Activated T-helper 1 cell treated with anti-CD3 and anti-CD28 coated beads, Interleukin-12 subunit alpha, Interleukin-12 subunit beta, Interleukin-2, Interleukin-4 antibody, amounts not matched to agents 30 ng/mL and 10 ng/mL and 1 ng/mL, durations not matched to agents 14 hours and 24 hours and 36 hours (primary cell): ENCODE measurements at places on chromosomes 2 and 18. TPM values are rescaled to one million over a fixed set of nuclear protein-coding genes. Genes with fewer than 3 reads are reported as not detected.

Gene DUSP2
- total RNA-seq: 494 and 500 TPM in 2 replicates

Gene DNAH6
- 0.12 and 0.16 TPM in 2 replicates for total RNA-seq

- H3K4me3 ChIP-seq: no peak overlapping the region
- H3K36me3 ChIP-seq: peaks cover 4% of the 10 kb centered on the region
- no peak overlapping the region for H3K27ac ChIP-seq
- H3K27me3 ChIP-seq: no peaks in the 10 kb centered on the region
- no peak for DNase-seq
- peaks cover 61% of the 10 kb centered on the region for H3K4me1 ChIP-seq
Measured at GRCh38 chr2:237894986-237895543, 35.6 kb downstream of the RAMP1 start.

- H3K27ac ChIP-seq: no peak overlapping the region
- no peaks in the 10 kb centered on the region for H3K36me3 ChIP-seq
- H3K27me3 ChIP-seq: peaks cover 3% of the 10 kb centered on the region
- DNase-seq: no peak
Measured at GRCh38 chr2:158990397-158991214, 22.2 kb downstream of the TANC1 start.

- peaks cover 12% of the 10 kb centered on the region for H3K36me3 ChIP-seq
- DNase-seq: no peak
- H3K27ac ChIP-seq: peak overlapping the region; percentile 68
- peaks cover 85% of the 10 kb centered on the region for H3K4me1 ChIP-seq
Measured at GRCh38 chr2:101725038-101725437, 27.5 kb downstream of the MAP4K4 start.

Gene NOP58
- total RNA-seq: 227 and 241 TPM in 2 replicates

DNA sequence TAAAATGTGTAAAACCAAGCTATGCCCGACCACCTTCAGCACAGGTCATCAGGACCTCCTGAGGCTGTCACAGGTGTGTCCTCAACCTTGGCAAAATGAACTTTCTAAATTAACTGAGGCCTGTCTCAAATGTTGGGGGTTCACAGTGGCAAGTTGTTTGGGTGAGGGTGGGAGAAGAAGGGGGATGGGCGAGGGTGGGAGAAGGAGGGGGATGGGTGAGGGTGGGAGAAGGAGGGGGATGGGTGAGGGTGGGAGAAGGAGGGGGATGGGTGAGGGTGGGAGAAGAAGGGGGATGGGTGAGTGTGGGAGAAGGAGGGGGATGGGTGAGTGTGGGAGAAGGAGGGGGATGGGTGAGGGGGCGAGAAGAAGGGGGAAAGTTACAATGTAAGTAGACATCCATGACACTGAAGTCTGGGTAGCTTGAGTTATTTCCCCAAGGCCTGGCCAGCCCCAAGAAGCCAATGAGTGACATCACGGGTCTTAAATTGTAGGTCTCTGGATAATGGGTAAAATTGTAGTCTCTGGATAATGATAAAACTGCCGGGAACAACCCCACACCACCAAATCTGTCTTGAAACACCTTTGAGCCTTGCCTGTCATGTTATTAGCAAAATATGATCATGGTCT is 56.3 kb downstream of the TIMM21 start:
- H3K36me3 ChIP-seq: no peaks in the 10 kb centered on the region
- H3K27ac ChIP-seq: no peak overlapping the region
- no peak for DNase-seq
- H3K4me1 ChIP-seq: no peaks in the 10 kb centered on the region

Gene PROC
- 0.29 TPM in 2 replicates for total RNA-seq

- no peaks in the 10 kb centered on the region for H3K36me3 ChIP-seq
- no peaks in the 10 kb centered on the region for H3K4me1 ChIP-seq
- H3K27me3 ChIP-seq: peaks cover 8% of the 10 kb centered on the region
- H3K27ac ChIP-seq: no peak overlapping the region
- DNase-seq: no peak
Measured at GRCh38 chr2:100761365-100761764, 58.6 kb upstream of the NPAS2 start.

Gene TTN
- 1.7 TPM in 2 replicates for total RNA-seq

DNA sequence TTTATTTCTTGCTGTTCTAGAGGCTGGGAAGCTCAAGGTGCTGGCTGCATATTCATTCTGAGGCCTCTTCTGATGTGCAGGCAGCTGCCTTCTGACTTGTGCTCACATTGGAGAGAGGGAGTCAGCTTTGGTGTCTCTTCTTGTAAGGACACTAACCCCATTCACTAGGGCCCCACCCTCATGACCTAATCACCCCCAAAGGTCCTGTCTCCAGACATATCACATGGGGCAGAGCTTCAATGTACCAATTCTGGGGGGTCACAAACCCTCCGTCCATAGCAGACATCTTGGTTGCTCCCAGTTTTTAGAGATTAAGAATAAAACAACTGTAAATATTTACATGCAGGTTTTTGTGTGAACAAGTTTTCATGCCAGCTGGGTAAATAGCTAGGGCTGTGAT is 109.1 kb downstream of the RTP5 start:
- H3K36me3 ChIP-seq: no peaks in the 10 kb centered on the region
- no peak overlapping the region for H3K27ac ChIP-seq
- H3K4me3 ChIP-seq: no peak overlapping the region
- no peaks in the 10 kb centered on the region for H3K27me3 ChIP-seq
- H3K4me1 ChIP-seq: no peaks in the 10 kb centered on the region
- DNase-seq: no peak
